Esophagus squamous epithelium (tissue), 5 donors: ENCODE measurements at places on chromosomes 3 and 15. TPM values are rescaled to one million over a fixed set of nuclear protein-coding genes. Genes with fewer than 3 reads are reported as not detected.

- no peaks in the 10 kb centered on the region for H3K4me1 ChIP-seq
- H3K27me3 ChIP-seq, result no peaks in the 10 kb centered on the region
- DNase-seq, result no peak
Observed at GRCh38 chr3:77571971-77572715, 532.2 kb downstream of the ROBO2 start.

The FILIP1L gene
- total RNA-seq, result 18.5 TPM

- H3K27ac ChIP-seq, result no peak overlapping the region
- peaks cover 10% of the 10 kb centered on the region for H3K4me1 ChIP-seq
- H3K36me3 ChIP-seq, result no peaks in the 10 kb centered on the region
- H3K4me3 ChIP-seq, result no peak overlapping the region
Observed at GRCh38 chr15:38247336-38247735, 5.3 kb upstream of the SPRED1 start.

DNA sequence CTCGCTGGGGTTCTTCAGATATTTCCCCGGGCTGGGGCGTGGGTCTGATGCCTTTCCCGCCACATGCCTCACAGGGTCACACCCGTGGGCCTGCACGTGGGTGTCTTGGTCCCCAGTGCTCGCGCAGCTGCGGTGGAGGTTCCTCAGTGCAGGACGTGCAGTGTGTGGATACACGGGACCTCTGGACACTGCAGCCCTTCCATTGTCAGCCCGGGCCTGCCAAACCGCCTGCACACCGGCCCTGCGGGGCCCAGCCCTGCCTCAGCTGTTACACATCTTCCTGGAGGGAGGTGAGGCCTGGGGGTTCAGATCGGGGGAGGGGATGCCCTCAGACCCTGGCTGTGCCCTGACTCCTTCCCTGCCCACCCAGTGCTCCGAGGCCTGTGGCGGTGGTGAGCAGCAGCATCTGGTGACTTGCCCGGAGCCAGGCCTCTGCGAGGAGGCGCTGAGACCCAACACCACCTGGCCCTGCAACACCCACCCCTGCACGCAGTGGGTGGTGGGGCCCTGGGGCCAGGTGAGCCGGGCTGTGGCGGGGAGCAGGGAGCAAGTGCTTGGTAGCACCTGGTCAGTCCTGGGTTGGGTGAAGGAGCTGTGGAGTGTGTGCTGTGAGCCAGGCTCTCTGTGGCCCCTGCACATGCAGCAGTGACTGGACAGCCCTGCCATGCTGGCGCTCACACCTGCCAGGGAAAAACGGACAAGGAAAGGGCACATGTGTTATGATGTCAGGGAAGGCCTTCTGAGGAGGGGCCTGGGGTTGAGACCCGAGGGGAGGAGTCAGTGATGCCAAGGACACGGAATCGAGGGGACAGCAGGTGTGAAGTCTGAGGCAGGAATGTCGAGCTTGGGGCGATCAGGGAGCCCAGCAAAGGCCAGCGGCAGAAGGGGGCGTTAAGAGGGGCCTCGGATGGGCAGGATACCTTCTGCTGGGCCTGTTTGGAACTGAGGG lies 88.9 kb downstream of the TBC1D2B start:
- H3K27ac ChIP-seq, result no peak overlapping the region
- no peak overlapping the region for H3K4me3 ChIP-seq
- peaks cover 44% of the 10 kb centered on the region for H3K4me1 ChIP-seq

GRCh38 chr3:60101621-60102020 lies 1051.8 kb upstream of the CFAP20DC start:
- no peak overlapping the region for H3K27ac ChIP-seq
- no peaks in the 10 kb centered on the region for H3K4me1 ChIP-seq
- H3K27me3 ChIP-seq, result no peaks in the 10 kb centered on the region
- no peak overlapping the region for H3K4me3 ChIP-seq
- no peaks in the 10 kb centered on the region for H3K36me3 ChIP-seq
- DNase-seq, result no peak
